ENCODE measurements at places on chromosomes 2 and 18.

DNA sequence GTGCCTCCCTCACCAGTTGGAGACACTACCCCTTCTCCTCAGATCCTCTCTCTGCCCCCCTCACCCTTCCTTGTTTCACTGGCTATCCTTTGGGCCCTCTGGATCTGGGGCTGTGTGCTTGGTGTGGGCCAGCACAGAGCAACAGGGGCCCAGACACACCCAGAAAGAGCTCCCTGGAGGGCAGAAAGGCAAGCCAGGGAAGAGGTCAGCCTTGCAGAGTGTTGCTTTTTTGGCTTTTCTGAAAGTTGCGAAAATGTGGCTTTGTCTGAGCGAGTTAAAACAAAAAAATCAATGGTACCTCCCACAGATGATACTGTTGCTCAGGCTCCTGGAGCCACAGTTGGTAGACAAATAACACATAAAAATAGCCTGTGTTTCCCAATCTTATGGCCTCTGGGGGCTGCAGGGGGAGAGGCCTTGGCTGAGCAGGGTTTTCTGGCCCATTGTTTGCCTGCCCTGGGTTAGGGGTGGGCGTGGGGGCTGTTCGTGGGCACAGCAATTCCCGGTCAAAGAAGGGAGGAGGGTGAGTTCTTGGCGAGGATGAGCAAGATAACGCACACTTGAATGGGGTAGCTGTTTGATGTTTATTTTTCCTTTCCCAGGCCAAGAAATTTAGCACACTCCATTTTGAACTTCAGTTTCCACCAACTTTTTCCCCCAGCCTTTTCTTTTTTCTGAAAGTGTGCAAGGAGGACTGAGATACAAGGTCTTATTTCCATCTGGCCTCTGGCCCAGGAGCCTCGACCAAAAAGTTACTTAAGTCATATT lies 167.0 kb upstream of the HAAO start:
- DNase-seq, result no peak

DNA sequence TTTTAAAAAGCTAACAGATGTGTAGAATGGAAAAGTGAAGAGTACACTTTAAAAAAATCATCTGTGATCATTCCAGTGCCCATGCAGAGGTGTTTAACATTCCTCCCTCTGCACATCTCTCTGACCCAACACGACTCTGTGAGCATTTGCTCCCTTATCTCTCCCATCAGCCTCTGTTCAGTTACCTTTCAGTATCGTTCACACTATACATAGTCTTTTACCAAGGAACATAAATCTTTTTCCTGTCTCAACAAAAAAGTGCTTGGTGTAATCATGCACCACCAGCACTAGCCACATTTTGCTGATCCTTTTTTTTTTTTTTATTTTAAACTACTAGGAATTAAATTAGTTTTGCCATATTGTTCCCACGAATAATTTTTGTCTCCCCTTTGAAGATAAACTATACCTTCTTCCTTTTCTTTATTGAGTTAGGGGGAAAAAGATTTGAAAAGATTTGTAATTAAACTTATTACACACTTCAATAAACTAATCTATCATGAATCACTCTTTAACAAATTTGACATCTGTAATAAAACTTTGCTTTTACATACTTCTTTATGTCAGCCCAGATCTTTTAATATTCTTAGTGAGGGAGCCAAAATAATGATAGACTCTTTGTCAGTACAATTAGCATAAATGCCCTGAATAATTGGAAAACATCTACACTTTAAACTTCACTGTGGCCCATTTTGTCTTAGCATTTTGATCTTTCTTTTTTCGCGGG lies 489.8 kb upstream of the FANCL start:
- no peak for DNase-seq

- no peak for DNase-seq
These were observed 503 bp downstream of the ANXA4 start for GRCh38 chr2:69742322-69742952.

DNA sequence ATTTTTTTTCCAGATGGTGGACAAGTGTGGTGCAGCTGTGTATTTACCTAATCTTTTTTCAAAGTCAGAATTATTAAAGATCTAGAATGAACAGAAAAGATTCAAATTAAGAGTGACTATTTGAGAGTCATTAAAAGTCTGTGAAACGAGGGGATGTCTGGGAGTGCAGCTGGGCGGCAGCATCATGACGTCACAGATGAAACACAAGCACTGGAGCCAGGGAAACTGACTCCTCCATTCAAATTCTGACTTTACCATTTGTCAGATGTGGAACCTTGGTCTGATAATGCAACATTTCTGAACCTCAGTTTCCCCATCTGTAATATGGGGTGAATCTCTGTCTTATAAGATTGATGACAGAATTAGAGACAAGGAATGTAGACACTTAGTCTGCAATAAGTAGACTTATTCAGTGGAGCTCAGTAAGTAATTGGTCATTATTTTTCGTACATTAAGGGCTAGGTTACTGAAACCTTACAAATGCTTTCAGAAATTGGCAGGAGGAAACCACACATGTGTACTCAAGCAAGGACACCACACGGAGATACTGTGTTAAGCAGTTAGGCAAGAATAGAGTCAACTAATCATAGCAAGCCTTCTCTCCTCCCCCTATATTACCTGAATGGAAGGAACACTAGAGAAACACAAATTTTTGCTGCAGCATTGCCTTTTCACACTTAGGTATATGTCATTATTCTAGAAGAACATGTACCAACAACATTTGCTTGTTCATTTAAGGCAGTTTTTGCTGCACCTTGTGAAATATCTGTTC lies 27.8 kb upstream of the CXXC1 start:
- no peak for DNase-seq

DNA sequence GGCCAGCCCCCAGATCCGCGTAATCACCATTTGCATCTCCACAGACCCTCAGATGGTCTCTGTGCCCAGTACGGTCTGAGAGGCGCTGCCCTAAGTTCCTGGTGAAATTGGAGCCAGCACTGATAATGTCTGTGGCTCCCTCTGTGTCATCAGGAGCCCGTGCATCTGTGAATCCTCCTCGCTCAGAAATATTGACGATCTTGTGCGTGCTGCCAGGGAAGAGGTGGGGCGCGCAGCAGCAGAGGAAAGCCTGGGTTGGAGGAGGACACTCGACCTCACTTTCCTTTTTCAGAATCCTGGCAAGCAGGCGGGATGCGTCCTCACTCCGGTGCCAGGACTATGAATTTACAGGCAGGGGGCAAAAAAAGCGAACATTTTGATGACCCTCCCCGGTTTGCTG lies 686.1 kb upstream of the SALL3 start:
- no peak for DNase-seq

- no peak for DNase-seq
These were observed 14.9 kb upstream of the SLC39A10 start for GRCh38 chr2:195642027-195642678.

DNA sequence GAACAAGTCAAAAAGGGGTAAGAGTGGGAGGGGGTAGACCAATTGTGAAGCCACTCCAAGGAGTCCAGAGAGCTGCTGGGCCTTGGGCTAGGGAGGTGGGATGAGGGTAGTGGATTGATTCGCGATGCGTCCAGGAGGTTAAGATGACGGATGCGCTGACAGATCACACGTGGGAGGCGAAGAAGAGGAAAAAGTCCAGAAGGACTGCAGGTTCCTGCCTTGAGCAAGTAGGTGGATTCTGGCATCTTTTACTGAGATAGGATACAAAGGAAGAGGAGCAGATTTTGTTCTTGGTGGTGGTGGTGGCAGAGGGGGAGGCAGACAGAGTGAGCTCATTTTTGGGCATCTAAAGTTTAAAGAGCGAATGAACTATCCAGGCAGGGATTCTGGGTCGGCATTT lies 76.5 kb downstream of the KCTD1 start:
- DNase-seq, result no peak

- no peak for DNase-seq
These were observed 209.3 kb upstream of the MYT1L start for GRCh38 chr2:2540406-2540805.

- no peak for DNase-seq
These were observed 95.5 kb upstream of the SNTG2 start for GRCh38 chr2:855177-855576.

GRCh38 chr18:3664563-3665178 lies 214.7 kb downstream of the TGIF1 start:
- no peak for DNase-seq

DNA sequence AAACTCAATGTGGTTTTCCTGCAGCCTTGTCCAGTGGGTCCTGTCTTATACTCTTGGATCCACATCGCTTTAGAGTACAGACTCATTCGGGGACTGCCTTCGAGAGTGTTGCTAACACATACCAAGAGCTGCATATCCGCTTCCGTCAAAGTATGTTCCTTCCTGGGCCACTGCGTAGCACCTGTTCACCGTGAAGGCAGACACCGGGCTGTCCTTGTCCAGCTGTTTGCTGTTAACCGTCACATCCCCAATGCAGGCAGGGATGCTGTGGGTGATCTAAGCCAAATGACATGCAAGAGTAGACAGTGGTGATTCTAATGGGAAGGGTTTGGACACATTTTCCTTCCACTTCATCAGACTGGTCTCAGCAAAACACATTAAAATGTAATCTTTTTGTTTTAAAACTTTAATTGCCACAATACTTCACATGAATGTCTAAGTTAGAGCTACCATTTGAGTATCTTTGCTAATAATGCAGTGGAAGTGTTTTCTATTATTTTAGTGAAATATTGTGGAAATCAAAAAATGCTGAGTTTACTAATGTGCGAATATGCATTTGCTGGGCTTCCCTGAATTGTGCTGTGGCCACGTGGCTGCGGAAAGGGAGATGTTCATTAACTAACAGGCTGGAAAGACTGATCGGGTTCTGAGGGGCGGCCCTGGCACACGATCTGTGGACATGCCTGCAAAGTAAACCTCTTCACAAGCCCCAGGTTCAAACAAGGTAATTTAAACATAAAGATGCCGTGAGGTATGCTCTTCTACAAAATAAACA lies 169.1 kb downstream of the LAMA1 start:
- no peak for DNase-seq

DNA sequence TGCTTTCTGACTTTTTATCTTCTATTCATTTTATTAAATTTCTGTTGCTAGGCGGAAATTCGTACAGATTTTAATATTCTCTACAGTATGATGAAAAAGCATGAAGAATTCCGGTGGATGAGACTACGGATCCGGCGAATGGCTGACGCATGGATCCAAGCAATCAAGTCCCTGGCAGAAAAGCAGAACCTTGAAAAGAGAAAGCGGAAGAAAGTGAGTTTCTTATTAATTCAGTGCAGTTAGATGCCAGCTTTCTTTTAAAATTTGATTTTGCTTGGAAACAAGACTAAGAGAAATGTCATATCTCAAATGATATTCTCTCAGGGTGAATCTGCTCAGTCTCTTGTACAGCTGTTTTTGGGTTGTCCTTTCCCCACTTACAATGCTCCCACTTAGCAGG lies 84.3 kb downstream of the MGAT5 start:
- DNase-seq, result no peak

- DNase-seq, result no peak
These were observed 557.5 kb downstream of the ARHGAP15 start for GRCh38 chr2:143686585-143687164.

All from stimulated activated CD4-positive, alpha-beta T cell treated with anti-CD3 and anti-CD28 coated beads, Interleukin-12 subunit alpha, Interleukin-12 subunit beta, amount 100 ng/mL, for 24 hours (primary cell).